Uterus (tissue), 4 donors: ENCODE measurements at places on chromosomes 12 and 14.

DNA sequence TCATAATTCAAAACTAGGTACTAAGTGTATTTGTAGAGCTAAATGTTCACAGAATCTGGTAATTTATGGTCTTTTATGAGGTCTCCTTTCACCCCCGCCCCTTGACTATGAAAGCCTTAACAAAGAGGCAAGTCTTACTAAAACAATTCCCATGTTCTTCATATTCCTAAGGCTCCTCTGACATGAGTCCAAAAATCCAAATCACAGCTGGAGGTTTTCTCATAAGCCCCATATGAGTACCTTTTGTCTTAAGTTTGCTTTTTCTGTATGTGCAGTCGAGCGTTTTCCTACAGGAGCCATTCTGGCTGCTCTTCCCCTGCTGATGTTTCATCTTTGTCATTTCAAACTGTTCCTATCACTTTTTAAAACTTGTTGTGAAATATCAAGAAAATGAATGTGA lies 55.2 kb downstream of the SIX1 start:
- DNase-seq, result no peak

- DNase-seq, result no peak
Observed at GRCh38 chr12:132354211-132354981, 25.0 kb upstream of the GALNT9 start.

GRCh38 chr12:40515041-40515816 lies 177.0 kb upstream of the CNTN1 start:
- no peak for DNase-seq

GRCh38 chr12:56990648-56991318 lies 15.6 kb downstream of the ZBTB39 start:
- no peak for DNase-seq

DNA sequence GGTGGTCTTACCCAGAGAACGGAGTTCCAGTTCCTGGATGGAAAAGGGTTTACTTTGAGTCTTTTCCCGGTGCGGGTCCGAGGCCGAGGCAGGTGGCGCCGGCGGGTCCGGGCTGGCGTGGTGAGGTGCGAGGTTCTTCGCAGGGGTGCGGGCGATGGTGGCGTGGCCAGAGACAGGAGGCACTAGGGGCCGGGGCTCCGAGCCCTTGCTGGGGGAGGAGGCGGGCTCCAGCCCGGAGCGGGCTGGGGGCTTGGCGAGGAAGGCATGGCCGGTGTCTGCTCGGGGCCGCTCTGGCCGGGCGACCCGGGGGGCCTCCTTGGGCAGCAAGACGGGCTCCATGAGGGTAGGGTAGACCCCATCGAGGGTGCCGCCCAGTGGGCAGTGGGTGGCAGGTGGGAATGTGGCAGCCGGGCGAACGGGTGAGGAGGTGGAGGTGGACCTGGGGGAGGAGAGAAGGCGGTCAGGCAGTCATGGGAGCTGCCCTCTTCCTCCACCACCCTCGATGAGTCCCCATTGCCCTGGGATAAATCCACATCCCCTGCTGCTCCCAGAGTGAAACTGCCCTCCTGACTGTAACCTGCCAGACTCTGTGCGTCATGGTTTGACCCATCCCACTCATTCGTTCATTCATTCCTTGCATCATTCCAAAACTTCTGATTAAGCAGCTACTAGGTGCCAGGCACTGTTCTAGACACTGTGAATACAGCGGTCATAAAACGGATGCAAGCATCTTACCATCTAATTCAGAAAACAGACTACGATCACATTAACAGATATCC lies 42.0 kb downstream of the RFLNA start:
- DNase-seq, result no peak
